Stimulated activated CD4-positive, alpha-beta T cell treated with anti-CD3 and anti-CD28 coated beads, TNF-alpha, amount 100 ng/mL, for 1 hour (primary cell): ENCODE measurements at places on chromosomes 16 and 17.

DNA sequence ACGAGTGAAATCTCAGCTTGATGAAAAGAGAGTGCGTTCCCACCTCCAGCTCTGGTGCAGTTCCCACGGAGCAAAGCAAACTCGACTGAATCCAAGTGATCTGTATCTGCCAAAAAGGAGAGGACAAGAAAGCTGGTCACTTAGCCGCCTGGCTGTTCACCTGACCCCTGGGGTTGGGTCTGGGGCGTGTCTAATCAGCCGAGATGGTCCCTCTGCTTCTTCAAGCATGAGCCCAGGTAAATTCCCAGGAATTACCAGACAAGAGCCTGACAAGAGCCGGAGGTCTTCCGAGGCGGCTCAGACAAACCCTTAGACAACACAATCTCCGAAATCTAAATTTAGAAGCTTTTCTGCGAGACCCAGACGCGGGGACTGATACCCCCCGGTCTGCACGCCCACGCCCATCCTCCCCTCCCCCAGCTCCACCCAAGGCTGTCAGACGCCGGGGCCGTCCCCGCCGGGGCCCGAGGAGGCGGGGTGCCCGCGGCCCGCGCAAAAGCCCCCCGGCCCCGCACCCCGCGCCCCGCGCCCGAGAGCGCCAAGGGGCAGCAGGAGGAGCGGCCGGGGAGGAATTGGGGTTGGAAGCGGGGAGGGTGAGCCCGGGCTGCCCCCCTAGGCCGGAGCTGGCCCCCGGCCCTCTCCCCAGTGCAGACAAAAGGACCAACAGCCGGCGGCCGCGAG is 674 bp downstream of the ZNF821 start:
- DNase-seq, result peak; percentile 22

- no peak for DNase-seq
These were observed 6.4 kb downstream of the ZNF764 start for GRCh38 chr16:30551781-30552180.

GRCh38 chr17:12478311-12478710 is 187.4 kb upstream of the MYOCD start:
- DNase-seq, result no peak

GRCh38 chr16:25546791-25547190 is 145.0 kb upstream of the HS3ST4 start:
- DNase-seq, result no peak

- DNase-seq, result no peak
These were observed 18.9 kb downstream of the ADGRG1 start for GRCh38 chr16:57647136-57647875.

DNA sequence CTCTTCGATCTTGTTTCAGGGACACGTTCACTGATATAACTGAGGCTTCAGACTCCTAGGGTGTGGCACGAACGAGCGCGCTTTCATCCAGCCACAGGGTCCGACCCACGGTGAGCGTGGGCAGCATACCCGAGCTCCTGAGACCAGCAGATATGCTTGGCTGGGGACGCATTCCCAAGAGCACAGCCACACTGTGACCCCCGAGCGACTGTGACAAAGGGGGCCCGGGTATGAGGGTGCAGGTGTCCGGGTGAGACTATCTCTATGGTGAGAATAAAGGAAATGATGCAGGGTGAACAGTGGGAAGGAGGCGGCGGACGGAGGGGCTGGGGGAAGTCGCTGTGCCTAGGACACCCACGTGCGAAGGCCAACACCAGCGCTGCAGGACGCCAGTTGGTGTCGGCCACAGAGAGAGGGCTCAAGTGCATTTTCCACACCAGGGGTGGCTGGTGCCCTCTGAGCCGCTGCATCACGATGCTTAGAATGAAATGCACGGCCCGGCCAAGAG is 17.6 kb downstream of the RPH3AL start:
- no peak for DNase-seq

GRCh38 chr17:46195217-46195855 is 2.1 kb upstream of the KANSL1 start:
- no peak for DNase-seq

GRCh38 chr17:39027455-39028035 is 60.3 kb upstream of the FBXO47 start:
- no peak for DNase-seq

GRCh38 chr17:49483599-49484509 is 11.2 kb upstream of the NGFR start:
- DNase-seq, result no peak

- DNase-seq, result no peak
These were observed 125.8 kb downstream of the ANKRD11 start for GRCh38 chr16:89364606-89365005.

DNA sequence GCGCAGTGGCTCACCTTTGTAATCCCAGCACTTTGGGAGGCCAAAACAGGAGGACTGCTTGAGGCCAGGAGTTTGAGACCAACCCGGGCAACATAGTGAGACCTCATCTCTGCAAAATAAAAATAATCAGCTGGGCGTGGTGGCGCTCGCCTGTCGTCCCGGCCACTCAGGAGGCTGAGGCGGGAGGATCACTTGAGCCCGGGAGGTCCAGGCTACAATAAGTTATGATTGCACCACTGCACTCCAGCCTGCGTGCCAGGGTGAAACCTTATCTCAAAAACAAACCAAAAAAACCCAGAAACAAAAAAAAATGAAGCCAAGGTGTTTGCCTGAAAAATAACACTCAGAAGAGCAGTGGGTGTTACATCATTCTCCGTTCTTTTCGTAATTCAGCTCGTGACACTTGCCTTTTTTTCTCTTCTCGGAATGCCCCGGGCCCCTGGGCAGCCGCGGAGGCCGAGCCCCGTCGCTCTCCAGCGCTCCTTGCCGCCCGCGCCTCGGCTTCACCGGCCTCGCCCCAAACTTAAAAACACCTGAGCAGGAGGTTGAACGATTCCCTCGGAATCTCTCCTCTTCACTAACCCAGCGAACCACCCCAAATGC is 17.0 kb downstream of the PRCD start:
- no peak for DNase-seq

- no peak for DNase-seq
These were observed 14.3 kb downstream of the PIEZO1 start for GRCh38 chr16:88770461-88771293.

DNA sequence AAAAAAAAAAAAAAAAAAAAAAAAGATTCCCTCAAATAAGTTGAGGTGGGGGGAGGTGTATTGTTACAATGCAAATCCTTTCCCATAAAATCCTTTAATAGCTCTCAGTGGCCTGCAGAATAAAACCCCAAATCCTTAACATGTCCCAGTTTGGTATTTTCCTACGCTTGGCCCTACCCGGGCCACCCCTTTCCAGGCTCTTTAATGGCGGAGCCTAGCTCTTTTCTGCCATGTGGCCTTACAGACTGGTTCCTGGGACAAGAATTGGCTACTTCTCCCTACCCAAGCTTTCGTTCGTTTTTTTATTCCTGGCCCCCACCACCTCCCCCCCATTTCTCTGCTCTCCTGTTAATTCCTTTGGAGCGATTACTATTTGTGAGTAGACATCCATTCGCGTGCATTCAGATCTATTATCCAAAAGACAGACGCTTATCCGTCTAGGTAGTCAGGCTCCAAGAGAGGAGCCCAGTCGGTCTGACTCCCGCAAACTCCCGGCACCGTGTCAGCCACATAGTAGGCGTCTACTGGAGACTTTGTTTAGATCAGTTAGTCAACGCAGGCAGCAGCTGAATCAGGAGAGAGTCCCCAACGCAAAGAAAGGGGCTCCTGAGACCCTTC is 813 bp upstream of the THAP11 start:
- DNase-seq, result no peak

DNA sequence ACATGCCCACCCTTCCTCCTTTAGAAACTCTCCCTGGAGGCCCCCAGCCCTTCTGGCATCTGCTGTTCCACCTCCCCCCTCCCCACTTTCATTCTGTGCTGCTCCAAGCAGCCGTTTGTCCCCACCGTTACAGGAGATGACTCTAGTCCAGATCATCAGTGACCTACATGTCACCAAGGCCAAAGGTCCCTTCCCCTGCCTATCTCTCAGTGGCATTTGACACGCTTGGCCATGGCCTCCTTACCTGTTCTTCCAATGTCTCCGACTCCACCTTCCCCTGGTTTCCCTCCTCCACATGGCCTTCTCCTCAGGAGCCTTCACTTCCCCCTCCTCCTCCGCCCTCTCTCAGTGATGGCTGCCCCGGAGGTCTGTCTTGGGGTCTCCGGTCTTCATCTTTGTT is 9.4 kb downstream of the TMEM92 start:
- DNase-seq, result no peak

- DNase-seq, result no peak
These were observed 10.5 kb downstream of the SRL start for GRCh38 chr16:4231367-4231766.

DNA sequence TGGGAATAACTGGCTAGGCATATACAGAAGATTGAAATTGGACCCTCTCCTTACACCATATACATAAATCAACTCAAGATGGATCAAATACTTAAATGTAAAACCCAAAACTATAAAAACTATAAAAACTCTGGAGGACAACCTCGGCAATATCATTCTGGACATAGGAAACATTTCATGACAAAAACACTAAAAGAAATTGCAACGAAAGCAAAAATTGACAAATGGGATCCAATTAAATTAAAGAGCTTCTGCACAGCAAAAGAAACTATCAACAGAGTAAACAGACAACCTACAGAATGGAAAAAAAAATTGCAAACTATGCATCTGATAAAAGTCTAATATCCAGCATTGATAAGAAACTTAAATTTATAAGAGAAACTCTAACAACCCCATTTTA is 503.7 kb upstream of the C16orf82 start:
- no peak for DNase-seq

- no peak for DNase-seq
These were observed 97.5 kb downstream of the OR1D5 start for GRCh38 chr17:2965621-2966595.

DNA sequence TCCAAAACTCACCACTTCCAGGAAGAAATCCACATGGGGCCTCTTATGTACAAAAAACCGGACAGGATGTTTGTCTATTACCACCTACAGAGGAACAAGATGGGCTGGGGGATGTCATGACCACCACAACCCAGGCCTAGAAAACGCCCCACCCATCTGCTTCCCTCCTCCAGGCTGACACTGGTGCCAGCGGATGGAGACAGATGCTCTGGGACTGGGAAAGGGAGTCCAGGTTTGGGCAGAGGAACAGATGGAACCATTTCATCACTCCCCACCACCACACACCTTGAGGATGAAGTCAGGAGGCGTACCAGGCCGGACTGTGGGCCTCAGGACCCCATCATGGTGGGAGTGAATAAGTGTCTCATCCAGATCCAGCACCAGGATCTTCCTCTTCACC is 4.5 kb upstream of the GABARAP start:
- DNase-seq, result no peak

GRCh38 chr16:65728652-65729051 is 606.8 kb upstream of the CDH11 start:
- DNase-seq, result no peak

- DNase-seq, result no peak
These were observed 239.4 kb upstream of the CPHXL start for GRCh38 chr16:75965504-75966374.

- no peak for DNase-seq
These were observed 62.1 kb downstream of the CRISPLD2 start for GRCh38 chr16:84881702-84882521.

DNA sequence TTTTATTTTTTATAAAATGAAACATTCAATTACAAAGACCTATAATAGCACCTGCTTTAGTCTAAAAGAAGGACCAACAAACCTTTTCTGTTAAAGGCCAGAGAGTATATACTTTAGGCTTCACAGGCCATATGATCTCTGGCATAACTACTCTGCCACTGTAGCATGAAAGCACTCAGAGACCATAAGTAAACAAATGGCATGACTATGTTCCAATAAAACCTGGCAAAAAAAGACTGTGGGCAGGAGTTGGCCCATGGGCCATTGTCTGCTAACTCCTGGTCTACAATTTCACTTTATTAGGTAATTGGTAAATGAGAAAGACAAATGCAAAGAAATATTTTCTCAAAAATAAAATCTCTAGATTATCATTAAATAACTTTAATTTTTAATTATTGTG is 14.9 kb downstream of the CEP112 start:
- no peak for DNase-seq

DNA sequence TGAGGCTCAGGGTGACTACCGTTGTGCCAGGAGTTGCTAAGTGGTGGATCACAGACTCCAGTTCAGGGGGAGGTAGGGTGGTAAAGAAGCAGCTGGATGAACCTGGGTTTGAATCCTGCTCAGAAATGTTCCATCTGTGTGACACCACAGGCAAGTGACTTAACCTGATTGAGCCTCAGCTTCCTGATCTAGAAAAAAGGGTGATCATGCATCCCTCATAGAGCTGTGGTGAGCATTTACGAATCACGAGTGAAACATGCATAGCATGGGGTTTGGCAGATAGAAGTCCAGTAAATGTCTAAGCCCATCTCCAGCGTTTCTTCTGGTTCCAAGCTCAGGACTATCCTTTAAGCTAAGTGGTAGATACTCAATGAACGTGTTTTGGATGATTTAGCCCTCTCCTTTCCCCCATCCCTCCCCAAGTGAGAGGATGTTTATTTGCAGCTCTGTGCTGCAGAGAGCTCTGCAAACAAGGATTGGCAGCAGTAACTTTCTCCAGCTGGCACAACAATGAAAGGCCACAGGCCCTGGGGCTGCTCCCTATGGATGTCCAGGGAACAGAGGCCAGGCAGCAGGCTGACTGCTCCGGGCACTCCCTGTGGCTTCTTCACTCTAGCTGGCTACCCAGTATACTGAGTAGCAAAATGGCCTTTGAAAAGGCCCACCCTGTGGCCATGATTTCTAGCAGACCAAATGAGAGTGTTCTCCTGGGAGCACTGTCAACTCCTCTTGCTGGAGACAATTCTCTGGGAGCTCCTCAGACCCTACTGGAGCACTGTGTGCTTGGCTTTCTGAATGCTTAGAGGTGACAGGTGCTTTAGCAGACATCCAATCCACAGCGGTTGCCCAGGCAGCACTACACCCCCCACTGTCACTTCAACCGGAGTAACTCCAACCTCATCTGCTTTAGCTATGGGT is 21.3 kb downstream of the CA4 start:
- DNase-seq, result no peak

GRCh38 chr17:41015454-41015853 is 6.5 kb upstream of the KRTAP3-1 start:
- DNase-seq, result no peak

DNA sequence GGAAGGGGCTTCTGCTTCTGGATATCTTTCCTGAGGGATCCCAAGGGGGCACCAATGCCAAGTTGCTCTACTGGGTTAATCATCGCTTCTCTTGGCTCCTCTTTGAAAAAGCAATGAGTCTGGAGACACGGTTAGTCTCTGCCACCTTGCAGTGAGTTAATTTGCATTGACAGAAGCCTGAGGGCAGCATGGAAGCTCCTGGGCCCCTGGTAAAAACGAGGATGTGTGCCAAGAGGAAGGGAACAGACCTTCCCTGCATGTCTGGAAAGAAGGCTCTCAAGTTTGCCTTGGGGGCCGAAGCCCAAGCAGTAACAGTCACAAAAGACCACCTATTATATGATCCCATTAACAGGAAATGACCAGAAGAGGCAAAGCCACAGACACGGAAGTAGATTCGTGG is 86.7 kb downstream of the IRX5 start:
- DNase-seq, result no peak

- no peak for DNase-seq
These were observed 528.1 kb upstream of the CDH8 start for GRCh38 chr16:62564291-62564690.

DNA sequence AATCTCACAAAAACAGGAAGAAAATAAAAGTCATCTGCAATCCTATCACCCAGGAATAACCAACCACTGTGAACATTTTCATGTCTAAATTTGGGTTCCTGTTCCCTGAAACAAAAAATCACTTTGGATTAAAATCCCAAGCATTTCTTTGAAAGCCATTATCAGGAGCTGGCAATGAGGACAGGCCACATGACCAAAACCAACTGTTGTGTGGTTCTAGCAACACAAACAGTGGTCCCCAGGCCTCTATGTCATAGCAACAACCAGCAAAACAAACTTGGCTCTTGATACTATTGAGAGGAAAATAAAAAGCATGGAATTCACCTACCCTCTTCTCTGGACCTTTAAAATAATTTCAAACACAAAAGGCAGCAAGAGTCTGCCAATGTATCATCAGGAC is 252.5 kb downstream of the SLC39A11 start:
- DNase-seq, result no peak
